Cerebellar cortex (tissue), 1 donor: ENCODE measurements at places on chromosomes 6 and 20.

DNA sequence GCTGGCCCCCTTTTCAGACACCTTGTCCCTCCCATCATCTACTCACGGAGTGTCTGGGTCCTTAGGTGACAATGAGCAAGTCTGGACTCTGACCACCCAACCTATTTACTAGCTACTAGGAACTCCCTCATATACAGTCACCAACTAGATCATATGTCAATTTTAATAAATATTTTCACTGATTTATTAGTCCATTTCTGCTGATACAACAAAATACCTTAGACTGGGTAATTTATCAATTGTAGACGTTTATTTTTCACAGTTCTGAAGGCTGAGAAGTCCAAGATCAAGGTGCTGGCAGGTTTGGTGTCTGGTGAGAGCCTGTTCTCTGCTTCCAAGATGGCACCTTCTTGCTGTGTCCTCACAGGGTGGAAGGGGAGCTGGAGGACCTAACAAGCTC lies 229.7 kb downstream of the PTPRT start:
- no peak for DNase-seq

GRCh38 chr6:3484946-3485345 lies 28.1 kb upstream of the SLC22A23 start:
- DNase-seq, result no peak

- no peak for DNase-seq
Measured at GRCh38 chr6:4167833-4168232, 32.5 kb upstream of the ECI2 start.

GRCh38 chr6:80165143-80165542 lies 58.7 kb downstream of the BCKDHB start:
- DNase-seq, result no peak
